ENCODE measurements at places on chromosomes 3 and 15.

GRCh38 chr3:122577409-122578031 lies at the start of gene PARP15:
PARP15 (plus strand) TSS chr3:122577650; CDS start chr3:122577668, 18 bp downstream.
- no peak for DNase-seq

DNA sequence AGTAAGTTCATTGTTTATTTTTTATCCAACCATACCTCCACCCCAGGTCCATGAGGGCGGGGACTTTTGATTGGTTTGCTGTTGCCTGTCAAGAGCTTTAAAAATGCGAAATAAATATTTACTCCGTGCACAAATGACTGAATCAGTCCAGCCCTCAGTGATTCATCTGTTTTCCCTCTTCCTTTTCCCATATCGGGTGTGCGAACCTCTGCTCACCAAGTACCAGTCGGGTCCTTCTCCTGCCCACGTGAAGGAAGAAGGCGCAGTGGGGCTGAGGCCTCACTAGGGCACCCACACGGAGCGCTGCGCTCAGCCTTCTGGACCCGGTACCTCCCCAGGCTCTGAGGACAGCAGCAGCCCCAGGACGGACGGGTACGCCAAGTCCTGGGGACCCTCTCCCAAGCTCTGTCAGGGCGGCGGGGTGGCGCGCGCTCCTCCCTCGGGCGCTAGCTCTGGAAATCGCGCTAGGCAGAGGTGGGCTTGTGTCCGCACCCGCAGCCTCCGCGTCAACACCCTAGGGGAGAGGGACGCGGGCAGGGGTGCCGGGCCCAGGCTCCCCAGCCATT lies 70.5 kb upstream of the EPHB3 start:
- no peak for DNase-seq

DNA sequence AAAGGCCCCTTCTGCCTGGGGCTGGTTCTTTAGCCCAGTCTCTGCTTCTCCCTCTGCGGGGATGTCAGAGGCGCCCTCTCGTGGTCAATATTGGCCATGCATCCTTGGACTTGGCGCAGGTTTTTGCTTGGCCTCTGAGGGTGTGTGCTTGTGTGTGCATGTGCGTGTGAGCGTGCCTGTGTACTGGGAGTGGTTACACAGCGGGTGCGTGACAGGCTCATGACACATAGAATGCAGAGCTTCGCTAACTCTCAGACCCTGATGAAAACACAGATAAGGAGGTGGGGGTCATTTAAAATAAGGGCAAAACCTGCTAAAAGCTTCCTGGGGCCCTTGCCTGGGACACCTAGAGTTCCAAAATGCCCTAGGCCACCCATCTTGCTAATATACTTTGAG lies 160.9 kb downstream of the SMAD6 start:
- peak; percentile 37 for DNase-seq

- no peak for DNase-seq
Observed at GRCh38 chr3:181533811-181534210, 177.9 kb upstream of the SOX2 start.

DNA sequence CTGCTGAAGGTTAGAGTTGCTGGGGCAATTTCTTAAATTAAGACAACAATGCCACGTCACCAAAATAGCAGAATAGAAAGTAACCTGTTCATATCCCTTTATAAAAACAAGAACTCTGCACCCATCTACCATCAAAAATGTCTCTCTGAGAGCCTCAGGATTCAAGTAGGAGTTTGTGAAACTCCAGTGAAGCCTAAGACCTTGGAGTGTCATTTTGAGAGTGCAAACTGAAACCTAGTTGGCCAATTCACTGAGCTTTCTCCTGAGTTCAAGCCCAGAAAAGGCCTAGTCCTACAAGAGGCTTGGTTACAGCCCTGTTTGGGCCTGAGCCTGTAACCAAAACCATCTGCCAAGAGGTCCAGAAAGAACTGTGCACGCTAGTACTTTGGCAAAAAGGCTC lies 335.1 kb downstream of the EFHB start:
- DNase-seq = no peak
